Osteoblast (primary cell): ENCODE measurements at places on chromosomes 11 and 22.

- H3K27ac ChIP-seq: no peak overlapping the region
- H3K36me3 ChIP-seq: no peaks in the 10 kb centered on the region
- H3K4me3 ChIP-seq: no peak overlapping the region
- H3K4me1 ChIP-seq: no peaks in the 10 kb centered on the region
- peaks cover 26% of the 10 kb centered on the region for H3K27me3 ChIP-seq
Measured at GRCh38 chr22:42317008-42317407, 46.6 kb upstream of the TCF20 start.

- H3K27me3 ChIP-seq: no peaks in the 10 kb centered on the region
- H3K4me1 ChIP-seq: no peaks in the 10 kb centered on the region
- DNase-seq: no peak
- H3K36me3 ChIP-seq: no peaks in the 10 kb centered on the region
- H3K4me3 ChIP-seq: no peak overlapping the region
- no peak overlapping the region for H3K27ac ChIP-seq
Measured at GRCh38 chr11:59953463-59954218, 10.2 kb upstream of the OOSP4A start.

- H3K36me3 ChIP-seq: peaks cover 47% of the 10 kb centered on the region
- H3K27me3 ChIP-seq: no peaks in the 10 kb centered on the region
- H3K4me3 ChIP-seq: no peak overlapping the region
- peak; percentile 91 for DNase-seq
Measured at GRCh38 chr22:30015846-30016245, 64.4 kb upstream of the HORMAD2 start.

DNA sequence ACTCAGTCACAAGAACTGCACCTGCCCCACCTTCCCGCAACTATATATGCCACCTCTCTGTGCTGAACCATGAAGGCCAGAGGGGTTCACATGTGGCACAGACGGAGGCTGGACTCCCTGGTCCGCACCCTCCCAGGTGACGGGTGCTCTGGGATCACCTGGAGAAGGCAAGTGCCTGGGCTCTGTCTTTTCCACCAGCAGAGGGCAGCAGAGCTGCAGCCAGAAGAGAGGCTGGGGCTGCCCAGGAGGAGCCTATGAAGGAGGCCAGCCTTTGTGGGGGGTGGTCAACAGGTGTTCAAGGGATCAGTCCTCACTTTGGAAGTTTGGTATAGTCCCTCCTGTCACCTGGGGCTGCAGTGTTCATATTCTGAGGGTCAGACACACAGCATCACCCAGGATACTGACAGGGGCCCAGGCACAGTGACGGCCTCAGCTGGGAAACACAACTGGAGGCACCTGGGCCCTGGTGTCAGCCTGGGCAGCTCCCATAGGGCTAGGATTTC, 39.2 kb upstream of the IGLL5 start:
- no peak overlapping the region for H3K4me3 ChIP-seq
- no peaks in the 10 kb centered on the region for H3K36me3 ChIP-seq
- no peak overlapping the region for H3K27ac ChIP-seq
- DNase-seq: peak; percentile 78

- no peak overlapping the region for H3K4me3 ChIP-seq
- no peak for DNase-seq
- H3K36me3 ChIP-seq: no peaks in the 10 kb centered on the region
- no peak overlapping the region for H3K27ac ChIP-seq
Measured at GRCh38 chr11:127056338-127056971, 55.9 kb upstream of the KIRREL3 start.

- no peak for DNase-seq
- H3K4me3 ChIP-seq: no peak overlapping the region
- no peaks in the 10 kb centered on the region for H3K4me1 ChIP-seq
- H3K27me3 ChIP-seq: no peaks in the 10 kb centered on the region
Measured at GRCh38 chr11:15580056-15580774, 465.5 kb downstream of the INSC start.

- no peak for DNase-seq
- H3K27ac ChIP-seq: no peak overlapping the region
- no peak overlapping the region for H3K4me3 ChIP-seq
- peaks cover 5% of the 10 kb centered on the region for H3K27me3 ChIP-seq
- H3K4me1 ChIP-seq: no peaks in the 10 kb centered on the region
- no peaks in the 10 kb centered on the region for H3K36me3 ChIP-seq
Measured at GRCh38 chr22:39646398-39647063, 76.0 kb downstream of the CACNA1I start.

- H3K4me3 ChIP-seq: no peak overlapping the region
- H3K4me1 ChIP-seq: peaks cover 10% of the 10 kb centered on the region
- no peak for DNase-seq
- H3K36me3 ChIP-seq: no peaks in the 10 kb centered on the region
- no peaks in the 10 kb centered on the region for H3K27me3 ChIP-seq
Measured at GRCh38 chr22:33379836-33380235, 321.7 kb upstream of the SYN3 start.

- no peaks in the 10 kb centered on the region for H3K27me3 ChIP-seq
- H3K4me3 ChIP-seq: no peak overlapping the region
- H3K36me3 ChIP-seq: no peaks in the 10 kb centered on the region
- H3K4me1 ChIP-seq: peaks cover 17% of the 10 kb centered on the region
Measured at GRCh38 chr11:27864091-27864491, 163.8 kb upstream of the BDNF start.

GRCh38 chr22:19106886-19107729, 15.1 kb downstream of the DGCR2 start:
- DNase-seq: no peak
- H3K27ac ChIP-seq: no peak overlapping the region
- H3K4me3 ChIP-seq: no peak overlapping the region
- H3K27me3 ChIP-seq: no peaks in the 10 kb centered on the region

DNA sequence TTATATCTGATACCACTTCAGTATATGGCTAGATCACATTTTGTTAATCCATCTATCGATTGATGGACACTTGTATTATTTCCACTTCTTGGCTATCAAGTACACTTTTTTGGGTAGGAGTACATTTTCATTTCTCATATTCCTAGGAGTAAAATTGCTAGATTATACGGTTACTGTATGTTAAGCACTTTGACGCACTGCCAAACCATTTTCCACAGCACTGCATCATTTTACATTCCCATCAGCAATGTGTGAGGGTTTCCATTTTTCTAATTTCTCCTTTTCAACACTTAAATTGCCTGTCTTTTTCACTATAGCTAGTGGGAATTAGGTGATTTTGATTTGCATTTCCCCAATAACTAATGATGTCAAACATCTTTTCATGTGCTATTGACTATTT, 179.3 kb upstream of the B3GAT1 start:
- H3K36me3 ChIP-seq: no peaks in the 10 kb centered on the region
- no peak overlapping the region for H3K4me3 ChIP-seq
- no peaks in the 10 kb centered on the region for H3K27me3 ChIP-seq
- no peaks in the 10 kb centered on the region for H3K4me1 ChIP-seq
- no peak overlapping the region for H3K27ac ChIP-seq

GRCh38 chr22:19942157-19943081, 801 bp upstream of the TXNRD2 start:
- H3K36me3 ChIP-seq: no peaks in the 10 kb centered on the region
- no peaks in the 10 kb centered on the region for H3K27me3 ChIP-seq
- peak overlapping the region; percentile 99 for H3K27ac ChIP-seq

GRCh38 chr11:123628936-123629683, 25.3 kb downstream of the SCN3B start:
- H3K4me1 ChIP-seq: peaks cover 5% of the 10 kb centered on the region
- no peak overlapping the region for H3K27ac ChIP-seq
- peaks cover 6% of the 10 kb centered on the region for H3K27me3 ChIP-seq
- H3K36me3 ChIP-seq: peaks cover 4% of the 10 kb centered on the region
- H3K4me3 ChIP-seq: no peak overlapping the region
- no peak for DNase-seq

DNA sequence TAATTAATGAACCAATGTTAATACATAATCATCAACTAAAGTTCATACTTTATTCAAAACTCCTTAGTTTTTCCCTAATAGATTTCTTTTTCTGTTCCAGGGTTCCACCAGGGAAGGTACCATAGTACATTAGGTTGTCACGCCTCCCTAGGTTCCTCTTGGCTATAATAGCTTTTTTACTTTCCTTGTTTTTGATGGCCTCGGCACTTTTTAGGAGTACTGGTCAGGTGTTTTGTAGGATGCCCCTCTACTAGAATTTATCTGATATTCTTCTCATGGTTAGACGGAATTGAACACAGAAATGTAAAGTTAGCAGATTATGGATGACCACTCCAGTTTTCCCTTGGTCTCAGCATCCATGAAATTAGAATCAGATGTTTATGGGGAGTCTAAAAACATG, 34.0 kb downstream of the PARVA start:
- DNase-seq: no peak
- H3K27me3 ChIP-seq: no peaks in the 10 kb centered on the region

GRCh38 chr22:42964994-42965699, 49.8 kb downstream of the PACSIN2 start:
- H3K27ac ChIP-seq: no peak overlapping the region
- H3K4me1 ChIP-seq: peaks cover 14% of the 10 kb centered on the region
- no peak for DNase-seq
- H3K36me3 ChIP-seq: peaks cover 4% of the 10 kb centered on the region
- no peak overlapping the region for H3K4me3 ChIP-seq

- no peaks in the 10 kb centered on the region for H3K36me3 ChIP-seq
- DNase-seq: no peak
- H3K27me3 ChIP-seq: peaks cover 7% of the 10 kb centered on the region
Measured at GRCh38 chr22:45087802-45088201, 75.9 kb upstream of the NUP50 start.

GRCh38 chr22:17980015-17980590, 44.3 kb downstream of the MICAL3 start:
- no peak overlapping the region for H3K27ac ChIP-seq
- H3K27me3 ChIP-seq: no peaks in the 10 kb centered on the region
- no peak overlapping the region for H3K4me3 ChIP-seq
- peaks cover 2% of the 10 kb centered on the region for H3K4me1 ChIP-seq

DNA sequence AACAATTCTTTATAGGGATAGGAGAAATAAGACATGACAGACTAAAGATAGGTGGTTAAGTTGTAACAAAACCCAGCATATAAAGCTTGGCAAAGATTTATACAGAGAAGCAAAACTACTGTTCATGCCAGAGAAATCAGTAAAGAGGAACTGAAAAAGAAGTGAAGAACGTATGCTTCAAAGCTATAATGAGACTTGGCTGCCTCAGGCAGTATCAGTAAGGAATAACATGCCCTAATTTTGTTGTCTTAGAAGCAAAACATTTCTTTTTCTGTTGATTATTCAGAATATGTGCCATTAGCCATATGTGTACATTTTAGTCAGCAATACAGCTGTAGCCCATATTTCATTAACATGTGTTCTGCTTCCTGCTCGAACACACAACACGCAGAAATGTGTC, 403.2 kb downstream of the NELL1 start:
- DNase-seq: no peak
- H3K4me3 ChIP-seq: no peak overlapping the region
- no peaks in the 10 kb centered on the region for H3K4me1 ChIP-seq
- no peak overlapping the region for H3K27ac ChIP-seq
- H3K27me3 ChIP-seq: no peaks in the 10 kb centered on the region

- no peak overlapping the region for H3K4me3 ChIP-seq
- peaks cover 6% of the 10 kb centered on the region for H3K4me1 ChIP-seq
- no peaks in the 10 kb centered on the region for H3K27me3 ChIP-seq
- no peak for DNase-seq
Measured at GRCh38 chr11:75462117-75462653, 29.2 kb upstream of the KLHL35 start.
